Muscle of back (tissue), 13 donors: ENCODE measurements at places on chromosomes 11 and 22.

DNA sequence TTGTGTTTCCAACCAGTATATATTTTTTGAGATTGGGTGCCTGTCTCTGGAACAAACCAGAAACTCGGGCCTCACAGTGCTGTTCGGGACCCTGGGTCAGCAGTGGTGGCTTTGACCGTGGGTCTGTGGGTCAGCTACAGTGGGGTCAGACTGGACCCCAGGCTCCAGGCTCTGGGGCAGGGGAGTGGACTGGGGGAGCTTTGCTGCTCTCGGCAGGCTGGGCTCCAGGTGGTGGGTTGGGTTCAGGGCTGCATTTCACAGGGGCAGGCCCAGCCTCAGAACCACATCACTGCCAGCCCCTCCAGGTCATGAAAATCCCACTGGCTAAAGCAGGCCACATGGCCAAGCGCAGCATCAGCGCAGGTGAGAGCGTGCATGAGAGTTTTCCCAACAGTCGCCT, 1279.3 kb downstream of the BRD1 start:
- no peak for DNase-seq

DNA sequence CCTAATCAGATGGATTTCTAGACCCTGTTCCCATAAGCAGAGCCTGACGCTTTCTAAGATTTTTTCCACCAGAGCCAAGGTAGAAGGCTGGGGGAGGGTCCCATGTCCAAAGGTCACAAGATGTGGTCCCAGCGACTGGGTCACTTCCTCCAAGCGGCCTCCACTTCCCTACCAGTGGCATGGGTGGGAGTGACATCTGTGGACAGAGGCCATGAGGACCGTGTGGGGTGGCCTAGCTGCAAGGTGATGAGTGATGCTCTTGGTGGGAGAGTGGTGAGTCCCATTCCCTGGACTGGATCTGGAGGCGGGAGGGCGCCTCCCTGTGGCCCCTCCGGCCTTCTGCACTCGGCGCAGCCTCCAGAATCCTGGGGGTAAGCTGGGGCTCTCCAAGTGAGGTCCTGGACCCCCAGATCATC, 32.4 kb upstream of the PRR5 start:
- peak; percentile 57 for DNase-seq

GRCh38 chr11:34977089-34977912, 60.9 kb downstream of the PDHX start:
- peak; percentile 50 for DNase-seq

DNA sequence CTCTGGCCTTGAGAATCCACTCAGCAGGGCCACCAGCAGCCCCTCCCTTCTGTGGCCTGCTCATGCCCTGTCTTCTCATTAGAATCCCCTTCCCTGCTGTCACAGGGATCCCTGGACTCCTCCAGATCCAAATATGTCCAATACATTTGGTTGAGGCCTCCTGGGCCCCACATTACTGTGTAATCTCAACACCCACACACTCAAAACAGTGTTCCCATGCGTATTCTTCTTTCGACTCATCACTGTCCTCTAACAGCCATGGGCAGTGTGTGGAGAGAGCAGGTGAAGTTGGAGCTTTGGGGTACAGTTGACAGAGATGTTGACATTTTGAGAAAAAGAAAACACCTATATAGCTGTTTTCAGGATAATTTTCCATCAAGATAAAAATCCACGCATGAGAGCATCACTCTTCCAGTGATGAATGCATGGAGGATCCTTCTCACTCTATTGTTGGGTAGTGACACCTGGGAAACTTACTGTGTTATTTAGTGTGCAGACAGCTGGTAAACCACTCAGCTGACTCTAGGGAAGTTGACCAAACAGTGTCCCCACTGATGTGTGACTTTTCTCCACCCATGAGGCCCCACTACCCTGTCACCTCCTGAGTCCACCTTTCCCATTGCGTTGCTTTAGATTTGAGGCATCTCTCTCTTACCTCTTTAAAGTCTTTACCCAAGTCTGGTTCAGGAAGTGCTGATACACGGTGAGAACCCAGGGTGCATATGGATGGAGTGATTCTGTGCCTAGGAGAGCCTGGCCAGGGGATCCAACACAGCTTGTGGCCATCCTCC, 28.7 kb upstream of the VPREB1 start:
- no peak for DNase-seq

- no peak for DNase-seq
Measured at GRCh38 chr11:76690736-76691135, 20.2 kb upstream of the LRRC32 start.

GRCh38 chr11:44989831-44990566, 39.3 kb upstream of the TP53I11 start:
- peak; percentile 49 for DNase-seq
